ENCODE measurements at places on chromosomes 4 and X.

DNA sequence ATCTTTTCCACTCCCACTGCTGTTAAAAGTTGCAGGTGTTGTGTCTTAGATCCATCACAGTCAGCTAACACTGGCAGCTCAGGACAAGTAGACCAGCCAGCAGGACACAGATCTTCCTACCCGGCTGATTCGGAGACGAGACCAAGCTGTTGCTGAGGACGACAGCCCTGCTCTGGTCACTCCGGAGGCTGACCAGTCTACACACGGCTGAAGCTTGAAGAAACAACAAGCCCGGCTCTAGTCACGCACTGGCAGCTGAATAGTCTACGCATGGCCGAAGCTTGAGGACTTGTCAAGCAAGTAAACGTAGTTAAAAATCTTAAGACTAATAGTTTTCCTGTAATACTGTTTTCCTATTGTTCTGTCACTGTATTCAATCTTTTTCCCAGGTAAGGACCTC lies 1.8 kb downstream of the ACOX3 start:
- no peak for DNase-seq

- DNase-seq, result no peak
Observed at GRCh38 chr4:42371305-42372252, 25.7 kb upstream of the SHISA3 start.

DNA sequence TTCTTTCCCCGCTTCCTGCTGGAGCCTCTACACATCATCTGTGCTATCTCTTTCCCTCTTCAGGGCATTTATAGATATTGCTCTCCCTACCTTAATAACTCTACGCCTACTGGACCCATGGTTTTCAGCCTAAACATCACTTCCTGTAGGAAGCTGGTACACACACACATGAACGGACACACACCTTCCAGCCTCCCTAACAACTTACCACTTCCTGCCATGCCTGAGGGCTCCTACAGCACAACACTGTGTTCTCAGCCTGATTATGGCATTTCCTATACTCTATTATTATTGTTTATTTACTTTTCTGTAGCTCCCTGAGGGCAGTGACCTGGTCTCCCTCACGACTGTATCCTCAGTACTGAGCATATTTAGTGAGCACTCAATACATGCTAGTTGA lies 163.6 kb upstream of the MAP3K15 start:
- DNase-seq, result no peak

GRCh38 chr4:113872426-113873260 lies 106.8 kb downstream of the ARSJ start:
- DNase-seq, result no peak

DNA sequence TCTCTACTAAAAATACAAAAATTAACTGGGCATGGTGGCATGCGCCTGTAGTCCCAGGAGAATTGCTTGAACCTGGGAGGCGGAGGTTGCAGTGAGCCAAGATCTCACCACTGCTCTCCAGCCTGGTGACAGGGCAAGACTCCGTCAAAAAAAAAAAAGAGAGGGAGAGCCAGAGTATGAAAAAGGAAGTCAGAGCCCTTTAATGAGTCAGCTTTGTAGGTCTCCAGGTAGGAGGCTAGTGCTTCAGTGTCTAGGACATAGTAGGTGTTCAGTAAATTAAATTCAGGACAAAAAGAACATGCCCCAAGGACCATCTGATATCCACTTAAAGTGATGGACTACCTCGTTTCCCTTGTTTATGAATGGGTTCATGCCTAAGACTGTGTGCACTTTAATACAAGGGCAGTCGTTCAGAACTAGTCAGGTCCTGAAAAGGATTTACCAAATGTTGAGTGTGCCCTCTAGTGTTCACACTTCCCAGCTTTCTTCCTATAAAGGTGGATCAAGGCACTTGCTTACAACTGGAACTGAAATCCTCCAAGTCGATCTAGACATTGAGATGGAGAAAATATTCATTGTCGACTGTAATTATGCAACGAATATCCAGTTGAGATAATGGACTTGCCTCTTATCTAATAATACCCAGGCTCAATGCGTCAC lies 29.0 kb downstream of the F9 start:
- no peak for DNase-seq

DNA sequence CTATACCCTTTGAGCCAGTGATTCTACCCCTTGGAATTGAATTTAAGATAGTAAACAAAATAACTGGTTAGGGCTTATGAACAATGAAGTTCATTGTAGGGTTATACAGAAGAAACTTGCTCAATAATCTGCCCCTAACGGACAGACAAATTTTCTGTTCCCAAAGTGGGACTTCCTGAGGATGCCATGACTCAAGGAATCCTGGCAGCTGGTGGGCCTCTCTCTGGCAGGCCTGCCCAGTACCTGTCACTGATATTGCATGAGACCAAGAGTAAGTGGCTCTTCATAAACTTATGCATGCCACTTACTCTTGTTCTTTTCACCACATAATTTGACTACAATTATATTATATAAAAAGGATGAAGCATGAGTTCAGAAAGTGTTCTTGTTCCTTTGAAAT lies 41.5 kb downstream of the GPRIN3 start:
- no peak for DNase-seq

- DNase-seq, result no peak
Observed at GRCh38 chr4:44817930-44818329, 91.6 kb upstream of the GNPDA2 start.

- DNase-seq, result no peak
Observed at GRCh38 chr4:169092889-169093522, 83.0 kb upstream of the CBR4 start.

GRCh38 chrX:155144926-155145325 lies 71.3 kb upstream of the VBP1 start:
- no peak for DNase-seq

- DNase-seq, result no peak
Observed at GRCh38 chr4:93746031-93746430, 82.5 kb upstream of the ATOH1 start.

DNA sequence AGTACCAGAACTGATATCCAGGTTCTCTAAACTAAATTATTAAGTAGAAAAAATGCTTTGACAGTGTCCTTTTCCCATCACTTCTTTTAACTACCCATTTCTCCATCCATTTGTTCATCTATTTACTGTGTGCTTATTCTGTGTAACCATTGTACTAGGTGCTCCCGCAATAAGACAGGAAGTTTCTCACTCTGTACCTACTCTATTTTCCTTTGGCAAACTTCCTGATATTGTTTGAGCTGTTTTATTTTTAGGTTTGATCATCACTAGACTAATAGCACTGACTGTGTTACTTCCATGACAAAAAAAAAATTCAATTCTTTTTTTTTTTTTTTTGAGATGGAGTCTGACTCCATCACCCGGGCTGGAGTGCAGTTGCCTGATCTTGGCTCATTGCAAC lies 102.5 kb upstream of the CASK start:
- DNase-seq, result no peak

DNA sequence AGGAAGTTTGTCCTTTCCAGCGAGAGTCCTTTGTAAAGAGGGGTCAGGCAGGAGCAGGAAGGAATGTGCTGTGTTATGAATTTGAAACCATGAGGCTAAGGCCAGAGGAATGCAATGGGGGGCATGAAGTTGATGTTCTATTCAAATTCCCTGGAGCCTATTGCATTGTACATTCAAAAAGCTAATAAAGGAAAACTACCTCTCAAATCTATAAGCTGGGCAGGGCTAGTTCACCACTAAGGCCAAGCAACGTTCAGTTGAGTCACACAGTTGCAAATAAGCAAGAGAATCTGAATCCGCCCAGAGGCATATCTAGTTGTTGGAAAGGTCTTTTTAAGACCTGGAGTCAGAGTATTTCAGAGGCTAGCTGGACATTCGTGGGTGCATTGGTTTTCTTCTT lies 148.3 kb downstream of the DCTD start:
- DNase-seq, result no peak

DNA sequence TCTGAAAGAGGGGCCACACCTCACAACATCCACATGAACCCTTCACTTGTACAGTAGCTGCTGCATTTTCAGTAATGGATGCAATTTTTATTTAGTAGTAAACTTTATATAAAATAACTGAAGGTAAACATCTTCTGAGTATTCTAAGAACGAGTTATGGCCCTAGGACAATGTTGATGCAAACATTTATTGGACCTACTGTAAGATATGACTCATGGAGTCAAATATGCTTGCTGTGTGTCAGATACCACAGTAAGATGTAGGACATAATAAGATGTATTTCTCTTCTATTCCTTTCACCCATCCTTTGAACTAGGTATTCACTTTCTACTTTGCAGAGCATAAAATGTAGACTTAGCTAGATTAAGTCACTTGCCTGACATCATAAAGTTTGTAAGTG lies 87.6 kb downstream of the TEX13C start:
- no peak for DNase-seq

DNA sequence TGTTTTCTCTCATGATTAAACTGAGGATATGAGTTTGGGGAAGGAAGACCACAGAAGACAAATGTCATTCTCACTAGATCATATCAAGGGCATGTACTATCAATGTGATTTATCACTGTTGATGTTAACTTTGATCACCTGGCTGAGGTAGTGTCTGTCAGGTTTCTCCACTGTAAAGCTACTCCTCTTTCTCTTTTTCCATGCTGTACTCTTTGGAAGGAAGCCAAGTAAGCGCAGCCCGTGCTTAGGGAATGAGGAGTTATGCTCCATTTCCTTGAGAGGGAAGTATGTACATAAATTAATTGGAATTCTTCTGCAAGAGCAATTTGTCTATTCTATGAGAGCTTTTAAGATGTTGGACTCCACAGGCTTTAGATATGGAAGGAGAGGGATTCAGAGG lies 4.0 kb upstream of the KANTR start:
- DNase-seq, result no peak

DNA sequence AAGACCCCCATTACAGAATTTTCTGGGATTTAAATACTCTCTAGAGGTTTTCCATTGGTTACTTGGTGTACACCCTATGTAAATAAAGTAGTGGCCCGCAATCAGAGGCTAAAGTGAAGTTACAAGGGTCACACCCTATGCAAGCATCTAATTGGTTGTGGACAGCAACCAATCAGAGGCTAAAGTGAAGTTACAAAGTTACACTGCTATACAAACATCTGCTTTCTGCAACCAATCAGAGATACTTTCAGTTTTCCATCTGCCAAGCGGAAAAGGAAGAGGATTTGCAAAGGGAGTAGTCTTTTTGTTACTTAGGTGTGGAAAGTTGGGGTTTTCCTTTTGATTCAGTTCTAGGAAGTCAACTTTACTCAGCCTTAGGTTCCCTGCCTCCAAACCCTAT lies 2.0 kb upstream of the ATRX start:
- DNase-seq, result no peak

GRCh38 chr4:122548452-122548851 lies 72.4 kb downstream of the IL21 start:
- no peak for DNase-seq

GRCh38 chr4:15470128-15470475 lies 420 bp downstream of the CC2D2A start:
- no peak for DNase-seq

GRCh38 chr4:70666369-70666768 lies at the start of gene JCHAIN:
JCHAIN (minus strand) TSS chr4:70666508; CDS start chr4:70666490, 18 bp downstream.
- DNase-seq, result no peak

GRCh38 chrX:78748846-78749245 lies 1.3 kb downstream of the LPAR4 start:
- DNase-seq, result no peak

- DNase-seq, result no peak
Observed at GRCh38 chr4:60173718-60174117, 1026.4 kb upstream of the ADGRL3 start.

GRCh38 chr4:186265683-186266652 lies at the start of gene F11:
F11 (plus strand) TSS chr4:186266189; CDS start chr4:186267137, 948 bp downstream.
- DNase-seq, result no peak

GRCh38 chr4:67714248-67714583 lies 13.3 kb upstream of the UBA6 start:
- DNase-seq, result no peak

- no peak for DNase-seq
Observed at GRCh38 chr4:44256414-44256813, 192.2 kb downstream of the KCTD8 start.

DNA sequence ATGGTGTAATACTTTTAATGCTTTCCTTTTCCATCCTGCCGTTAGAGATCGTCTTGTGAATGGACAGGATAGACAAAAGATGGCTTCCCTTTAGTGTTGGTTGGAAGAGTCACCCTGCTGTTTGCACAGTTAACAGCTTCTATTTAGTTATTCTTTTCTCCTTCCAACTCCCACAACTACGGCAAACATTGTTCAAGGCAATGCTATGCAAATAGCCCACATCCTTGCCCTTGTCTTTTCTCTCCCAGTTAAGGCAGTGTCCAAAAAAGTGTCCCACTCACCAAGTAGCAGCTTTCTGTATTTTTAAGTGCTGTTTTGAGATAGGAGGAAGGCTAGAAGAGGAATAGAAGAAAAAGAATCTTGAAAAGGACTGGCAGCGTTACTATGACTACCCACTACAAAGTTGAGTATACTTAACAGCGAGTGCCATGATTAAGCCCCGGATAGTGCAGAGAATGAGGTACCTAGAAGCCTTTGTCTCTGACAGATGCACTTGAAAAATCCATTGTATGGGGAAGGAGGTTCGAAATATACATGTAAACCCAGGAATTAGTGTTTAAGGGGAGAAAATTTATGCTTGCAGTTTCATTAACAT lies 12.1 kb upstream of the RUFY3 start:
- no peak for DNase-seq

GRCh38 chr4:183757060-183757459 lies 98.0 kb downstream of the TRAPPC11 start:
- no peak for DNase-seq

DNA sequence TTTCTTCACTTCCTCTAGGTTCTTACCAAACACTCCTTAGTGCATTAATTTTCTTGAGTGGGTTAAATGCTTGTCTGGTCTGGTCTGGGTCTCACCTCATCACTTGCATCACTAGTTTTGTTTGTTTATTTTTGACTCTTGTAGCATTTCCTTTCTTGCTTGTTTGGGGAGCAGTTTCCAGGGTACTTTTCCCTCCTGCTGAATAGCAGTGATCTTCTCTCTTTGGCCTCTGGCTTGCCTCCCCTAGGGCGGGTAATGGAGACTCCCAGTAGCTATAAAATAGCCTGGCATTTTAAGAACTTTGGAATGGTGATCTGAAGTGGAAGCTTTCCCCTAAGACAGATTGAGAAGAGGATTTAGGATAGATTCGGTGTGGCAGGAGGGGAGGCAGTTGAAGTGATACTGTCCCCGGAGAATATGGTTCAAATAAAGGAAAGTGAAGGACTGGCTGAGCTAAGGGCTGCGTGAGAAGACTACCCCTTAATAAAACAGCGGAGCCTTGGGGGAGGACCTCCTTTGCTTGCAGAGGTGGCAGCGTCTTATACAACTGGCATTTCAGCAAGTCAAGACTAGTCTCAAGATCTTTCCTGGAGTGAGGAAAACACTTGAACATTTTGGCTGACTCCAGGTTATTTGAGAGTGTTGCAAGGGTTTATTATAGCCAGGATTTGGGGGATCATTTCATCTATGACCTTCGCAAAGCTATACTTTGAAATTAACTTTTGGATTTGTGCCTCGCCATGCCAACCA lies 190.6 kb downstream of the FRAS1 start:
- DNase-seq, result no peak

- DNase-seq, result no peak
Observed at GRCh38 chr4:43244688-43245382, 352.3 kb downstream of the GRXCR1 start.

GRCh38 chr4:7886007-7886973 lies 53.4 kb downstream of the AFAP1 start:
- DNase-seq, result no peak

GRCh38 chr4:47831026-47831679 lies 6.7 kb downstream of the CORIN start:
- no peak for DNase-seq

All from posterior cingulate gyrus (tissue), 11 donors.